ENCODE measurements at places on chromosomes 16 and 17.

DNA sequence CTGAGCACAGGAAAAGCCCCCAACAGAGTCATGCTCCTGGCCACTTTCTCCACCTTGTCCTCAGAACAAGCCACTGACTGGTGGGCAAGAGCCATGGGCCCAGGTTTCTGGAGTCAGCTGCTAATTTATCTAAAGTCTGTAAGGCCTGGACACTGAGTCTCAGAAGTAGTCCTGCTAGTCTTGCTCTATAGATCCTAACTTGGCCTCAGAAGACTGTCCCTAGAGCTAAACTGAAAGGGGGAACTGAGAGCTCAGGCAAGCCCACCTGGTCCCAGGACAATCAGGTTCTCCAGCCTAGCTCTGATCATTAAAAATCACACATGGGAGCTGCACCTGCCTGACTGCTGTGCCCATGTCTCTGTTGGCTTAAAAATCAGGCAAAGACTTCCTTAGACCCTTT lies 485.8 kb downstream of the SLC39A11 start:
- no peak for DNase-seq

DNA sequence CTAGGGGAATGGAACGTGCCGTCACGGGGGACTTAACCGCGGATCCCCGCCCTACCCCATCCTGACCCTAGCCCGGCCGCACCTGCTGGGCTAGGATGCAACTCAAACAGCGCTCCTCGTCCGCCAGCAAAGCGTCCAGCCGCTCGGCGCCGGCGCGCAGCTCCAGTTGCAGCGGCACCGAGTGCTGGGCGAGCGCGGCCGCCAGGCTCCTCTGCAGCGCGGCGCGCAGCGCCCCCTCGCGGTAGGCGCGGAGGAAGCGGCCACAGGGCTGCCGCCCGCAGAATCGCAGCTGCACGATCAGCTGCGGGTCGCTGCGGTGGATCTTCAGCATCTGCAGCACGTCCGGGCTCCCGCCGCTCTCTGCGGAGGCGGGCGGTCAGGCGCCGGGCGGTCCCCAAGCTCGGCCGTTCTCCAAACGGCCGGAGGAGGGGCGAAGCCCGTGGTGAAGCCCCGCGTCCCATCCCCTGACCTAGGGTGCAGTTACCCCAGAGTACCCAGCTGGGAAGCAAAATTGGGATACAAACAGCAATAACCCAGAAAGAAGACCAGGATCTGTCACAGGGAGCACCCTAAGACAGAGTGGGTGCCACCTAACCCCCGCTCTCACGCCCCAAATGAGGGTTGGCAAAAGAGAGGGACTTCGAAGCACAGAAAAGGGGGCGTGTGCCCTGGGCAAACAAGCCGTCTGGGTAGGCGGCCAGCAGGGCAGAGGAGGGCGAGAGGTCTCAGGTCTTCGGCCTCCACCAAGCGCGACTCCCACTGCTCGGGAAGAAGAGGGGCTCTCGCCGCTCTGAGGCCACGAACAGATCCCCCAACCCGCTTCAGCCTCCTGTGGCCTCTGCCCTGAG lies 4.2 kb downstream of the TRADD start:
- DNase-seq, result peak; percentile 60

DNA sequence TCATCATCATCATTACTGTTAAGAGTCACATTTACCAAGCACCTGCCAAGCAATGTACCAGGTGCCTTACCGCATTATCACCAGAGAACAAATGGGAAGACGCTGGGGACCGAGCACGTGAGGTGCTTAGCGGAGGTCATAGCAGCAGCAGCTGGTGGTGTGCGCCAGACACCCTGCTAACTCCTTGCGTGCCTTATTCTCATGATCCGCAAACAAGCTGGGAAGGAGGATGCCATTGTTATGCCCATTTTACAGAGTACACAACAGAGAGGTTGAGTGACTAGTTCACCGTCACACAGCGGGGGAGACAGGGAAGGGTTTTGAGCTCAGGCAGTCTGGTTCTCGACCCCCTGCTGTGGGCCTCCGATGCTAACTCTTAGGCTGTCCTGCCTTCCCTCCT lies 7.3 kb downstream of the ATP2A3 start:
- DNase-seq, result no peak

DNA sequence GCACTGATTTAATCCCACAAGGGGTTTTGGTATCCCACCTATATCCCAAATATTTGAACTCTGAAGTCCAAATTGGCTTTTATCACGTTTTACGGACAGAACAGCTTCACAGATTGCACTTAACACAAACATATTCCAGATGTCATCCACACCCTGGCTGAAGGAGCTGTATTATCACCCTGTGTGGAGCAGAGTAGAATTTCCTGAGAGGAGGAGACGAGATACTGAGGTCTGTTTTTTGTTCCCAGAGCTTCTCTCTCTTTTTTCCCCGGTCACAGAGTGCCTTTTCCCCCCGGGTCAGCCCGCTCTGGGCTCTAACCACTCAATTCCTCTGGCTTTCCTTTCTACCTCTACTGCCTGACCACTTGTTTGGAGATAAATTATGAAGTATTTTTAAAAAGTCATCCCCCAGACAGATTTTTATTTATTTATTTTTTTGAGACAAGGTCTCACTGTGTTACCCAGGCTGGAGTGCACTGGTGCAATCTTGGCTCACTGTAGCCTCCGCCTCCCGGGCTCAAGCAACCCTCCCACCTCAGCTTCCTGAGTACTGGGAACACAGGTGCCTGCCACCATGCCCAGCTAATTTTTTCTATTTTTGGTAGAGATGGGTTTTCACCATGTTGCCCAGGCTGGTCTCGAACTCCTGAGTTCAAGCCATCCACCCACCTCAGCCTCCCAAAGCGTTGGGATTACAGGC lies 30.7 kb downstream of the DNAH2 start:
- DNase-seq, result no peak

GRCh38 chr16:5225931-5226655 lies 128.5 kb upstream of the EEF2KMT start:
- DNase-seq, result no peak

DNA sequence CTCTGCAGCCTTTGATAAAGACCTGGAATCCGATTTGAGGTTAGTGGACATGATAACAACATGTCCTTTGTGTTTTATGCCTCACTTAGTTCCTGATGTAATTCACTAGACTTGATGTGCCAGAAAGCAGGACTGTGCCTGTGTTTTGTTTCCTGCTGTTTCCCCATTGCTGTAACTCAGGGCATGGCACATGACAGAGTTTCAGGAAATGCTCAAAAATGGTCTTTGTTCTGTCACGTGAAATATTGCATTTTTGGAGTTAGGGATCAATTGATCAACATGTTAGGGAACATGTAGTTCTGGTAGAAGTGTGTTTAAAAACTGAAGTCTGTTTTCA lies 32.8 kb downstream of the DHX38 start:
- no peak for DNase-seq

GRCh38 chr16:57609541-57610401 lies 18.7 kb upstream of the ADGRG1 start:
- no peak for DNase-seq

DNA sequence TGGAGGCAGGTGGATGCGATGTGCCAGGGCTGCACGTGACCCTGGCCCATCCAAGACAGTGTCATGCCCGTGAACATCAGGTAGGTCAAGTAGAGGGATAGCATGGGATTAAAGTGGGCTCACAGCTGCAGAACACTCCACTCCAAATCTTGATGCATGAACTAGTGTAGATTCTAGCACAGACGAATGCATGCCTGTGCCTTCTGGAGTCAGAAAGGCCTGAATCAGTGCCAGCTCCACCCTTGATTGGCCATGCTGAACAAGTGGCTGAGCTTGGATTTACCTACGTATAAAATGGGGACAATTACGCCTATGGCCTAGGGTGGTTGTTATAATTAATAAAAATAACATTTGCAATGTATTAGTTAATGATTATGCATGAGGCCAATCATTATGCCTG lies 10.6 kb downstream of the IRX3 start:
- no peak for DNase-seq

GRCh38 chr17:36861531-36861930 lies 75.7 kb upstream of the LHX1 start:
- DNase-seq, result no peak

GRCh38 chr17:15404106-15405057 lies 63.0 kb upstream of the TEKT3 start:
- DNase-seq, result no peak

GRCh38 chr17:72119873-72120641 lies 763 bp upstream of the SOX9 start:
- DNase-seq, result no peak

DNA sequence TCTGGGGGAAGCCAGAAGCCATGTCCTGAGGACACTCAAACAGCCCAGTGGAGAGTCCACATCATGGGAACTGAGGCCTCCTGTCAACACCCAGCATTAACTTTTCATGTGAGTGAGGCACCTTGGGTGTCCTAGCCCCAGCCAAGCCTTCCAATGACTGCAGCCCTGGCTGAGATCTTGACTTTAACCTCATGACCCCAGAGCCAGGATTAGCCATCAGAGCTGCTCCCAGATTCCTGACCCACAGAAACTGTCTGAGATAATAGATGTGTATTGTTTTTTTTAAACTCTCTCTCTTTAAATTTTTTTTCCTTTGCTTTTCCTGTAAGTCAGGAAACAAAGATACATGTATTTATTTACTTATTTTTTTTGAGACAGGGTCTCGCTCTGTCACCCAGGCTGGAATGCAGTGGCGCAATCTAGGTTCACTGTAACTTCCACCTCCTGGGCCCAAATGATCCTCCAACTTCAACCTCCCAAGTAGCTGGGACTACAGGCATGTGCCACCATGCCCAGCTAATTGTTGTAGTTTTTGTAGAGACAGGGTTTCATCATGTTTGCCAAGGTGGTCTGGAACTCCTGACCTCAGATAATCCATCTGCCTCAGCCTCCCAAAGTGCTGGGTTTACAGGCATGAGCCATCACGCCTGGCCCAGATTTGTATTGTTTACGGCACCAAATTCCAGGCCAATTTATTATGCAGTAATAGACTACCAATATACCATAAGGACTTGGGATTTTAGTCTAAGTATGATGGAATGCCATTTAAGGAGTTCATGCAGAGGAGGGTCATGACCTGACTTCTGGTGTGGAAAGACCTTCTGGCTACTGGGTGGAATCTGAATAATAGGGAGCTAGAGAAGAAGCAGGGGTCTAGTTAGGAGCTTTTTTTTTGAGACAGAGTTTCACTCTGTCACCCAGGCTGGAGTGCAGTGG lies 14.0 kb upstream of the TMEM94 start:
- DNase-seq, result no peak

- peak; percentile 30 for DNase-seq
Observed at GRCh38 chr17:81831957-81832607, 1.0 kb downstream of the MCRIP1 start.

DNA sequence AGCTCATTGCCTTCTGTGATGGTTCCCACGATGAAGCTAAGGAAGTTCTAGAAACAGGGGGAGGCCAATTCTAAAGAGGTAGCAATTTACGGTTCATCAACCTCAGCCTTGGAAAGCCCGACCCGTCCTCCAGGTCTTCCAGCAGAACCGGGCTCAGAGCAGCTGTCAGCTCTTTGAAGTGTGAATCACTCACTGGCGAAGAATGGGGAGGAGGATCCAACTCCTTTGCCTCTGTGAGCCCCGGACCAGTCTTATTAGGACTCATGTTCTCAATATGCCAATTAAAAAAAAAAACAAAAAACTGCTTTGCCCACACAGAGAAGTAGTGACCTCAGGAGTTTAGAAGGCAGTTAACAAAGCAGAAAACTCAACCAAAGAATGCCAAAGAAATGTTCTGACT lies 31.4 kb downstream of the STX8 start:
- DNase-seq, result no peak

- no peak for DNase-seq
Observed at GRCh38 chr16:87621976-87622713, 19.8 kb downstream of the JPH3 start.

- DNase-seq, result no peak
Observed at GRCh38 chr17:7654832-7655540, 4.3 kb downstream of the ATP1B2 start.

- DNase-seq, result no peak
Observed at GRCh38 chr17:19357761-19358160, 4.8 kb downstream of the B9D1 start.

- DNase-seq, result no peak
Observed at GRCh38 chr16:54211203-54211602, 75.4 kb downstream of the IRX3 start.

GRCh38 chr16:57007530-57007929 lies 18.2 kb downstream of the NLRC5 start:
- DNase-seq, result no peak

- DNase-seq, result no peak
Observed at GRCh38 chr16:85625485-85626117, 12.5 kb downstream of the GSE1 start.

DNA sequence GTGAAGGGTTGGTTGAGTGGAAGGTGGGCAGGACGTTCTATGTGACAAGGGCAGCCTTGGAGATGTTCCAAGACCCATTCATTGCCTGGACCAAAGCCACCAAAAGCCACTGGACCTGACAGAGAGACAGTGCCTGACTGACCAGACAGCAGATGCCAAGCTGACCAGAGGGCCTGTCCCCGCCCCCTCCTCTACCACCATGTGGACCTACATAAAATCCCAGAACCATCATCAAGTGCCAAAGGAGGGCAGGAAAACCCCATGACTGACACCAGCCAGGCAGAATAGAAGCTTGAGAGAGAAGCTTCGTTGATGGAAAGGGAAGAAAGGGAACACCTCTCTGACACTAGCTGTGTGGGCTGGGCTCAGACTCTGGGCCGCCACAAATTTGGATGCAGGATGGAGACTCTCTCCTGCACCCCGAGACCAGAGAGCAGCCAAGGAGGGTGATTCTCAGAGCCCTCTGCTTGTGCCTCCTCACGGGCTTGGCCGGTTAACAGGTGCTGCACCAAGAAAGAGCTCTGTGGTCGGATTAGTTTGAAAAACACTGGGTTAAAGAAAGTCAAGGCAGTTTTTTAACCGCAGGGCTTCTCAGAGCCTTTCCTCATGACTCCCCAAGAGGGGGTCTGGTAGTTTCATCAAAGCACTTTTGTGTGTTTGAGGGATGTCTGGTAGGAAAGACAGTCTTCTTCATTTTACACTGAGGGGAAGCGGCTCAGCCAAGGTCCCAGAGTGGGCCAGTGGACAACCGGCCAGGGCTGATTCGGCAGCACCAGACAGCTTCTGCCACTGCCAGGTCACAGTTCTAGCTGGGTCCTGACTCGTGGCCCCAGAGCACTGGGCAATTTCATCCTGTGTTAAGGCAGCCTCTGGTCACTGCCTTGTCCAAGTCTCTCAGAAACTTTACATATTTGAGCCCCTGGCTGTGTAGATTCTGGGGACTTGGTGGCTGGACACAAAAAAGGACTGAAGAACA lies 1.7 kb downstream of the TNFRSF13B start:
- DNase-seq, result no peak

Data from activated T-helper 1 cell treated with anti-CD3 and anti-CD28 coated beads, Interleukin-2, amount 50 U/mL, for 16 hours (primary cell).